ENCODE measurements at places on chromosomes 7 and 10.

DNA sequence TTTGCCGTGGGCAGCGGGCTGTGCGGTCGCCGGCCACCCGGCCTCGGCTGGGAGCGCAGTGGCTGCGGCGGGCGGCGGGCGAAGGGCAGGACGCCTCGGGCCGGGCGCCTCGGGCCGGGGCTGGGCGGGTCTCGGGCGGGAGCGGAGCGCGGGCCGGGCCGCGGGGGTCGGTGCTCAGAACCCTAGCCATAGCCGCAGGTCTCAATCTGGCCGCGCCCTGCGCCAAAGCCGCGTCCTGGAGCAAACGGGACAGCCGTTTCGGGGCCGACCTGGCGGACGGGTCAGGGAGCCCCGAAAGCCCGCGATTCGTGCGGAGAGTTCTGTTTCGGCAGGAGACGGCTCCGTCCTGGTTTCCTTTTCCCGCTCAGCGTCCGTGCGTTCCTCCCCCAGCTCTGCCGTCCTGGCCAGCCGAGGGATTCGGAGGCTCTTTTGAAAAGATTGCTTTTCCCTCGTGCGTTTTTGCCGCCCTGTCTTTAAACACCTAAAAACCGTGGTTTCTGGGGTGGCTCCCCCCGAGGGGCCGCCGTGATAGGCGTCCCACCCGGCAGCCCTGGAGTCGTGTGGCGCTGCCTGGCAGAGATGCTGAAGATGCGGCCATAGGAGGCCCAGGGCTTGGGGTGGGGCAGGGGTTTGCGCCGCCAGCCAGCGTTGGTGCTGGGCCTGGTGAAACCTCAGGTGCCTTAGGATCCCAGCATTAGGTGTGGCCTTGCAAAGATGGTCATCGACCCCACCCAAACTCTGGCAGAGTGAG is 727 bp downstream of the RET start:
- DNase-seq = no peak

DNA sequence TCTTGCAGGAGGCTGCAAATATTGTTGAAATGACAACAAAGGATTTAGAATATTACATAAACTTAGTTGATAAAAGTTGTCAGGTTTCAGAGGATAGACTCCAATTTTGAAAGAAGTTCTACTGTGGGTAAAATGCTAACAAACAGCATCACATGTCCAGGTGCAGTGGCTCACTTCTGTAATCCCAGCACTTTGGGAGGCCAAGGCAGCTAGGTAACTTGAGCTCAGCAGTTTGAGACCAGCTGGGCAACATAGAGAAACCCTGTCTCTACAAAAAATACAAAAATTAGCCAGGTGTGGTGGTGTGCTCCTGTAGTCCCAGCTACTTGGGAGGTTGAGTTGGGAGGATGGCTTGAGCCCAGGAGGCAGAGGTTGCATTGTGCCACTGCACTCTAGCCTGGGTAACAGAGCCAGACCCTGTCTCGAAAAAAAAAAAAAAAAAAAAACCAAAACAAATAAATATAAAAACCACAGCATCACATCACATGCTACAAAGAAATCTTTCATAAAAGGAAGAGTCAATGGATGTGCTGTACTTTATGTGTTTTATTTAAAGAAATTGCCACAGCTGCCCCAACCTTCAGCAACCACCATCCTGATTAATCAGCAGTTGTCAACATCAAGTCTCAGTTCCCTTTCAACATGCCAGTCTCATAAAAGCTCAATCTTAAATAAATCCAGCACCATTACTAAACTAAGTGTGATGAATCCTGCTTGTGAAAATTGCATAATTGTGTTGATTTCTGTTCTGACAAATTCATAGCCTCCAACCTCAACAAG is 83.2 kb upstream of the MBL2 start:
- no peak for DNase-seq

GRCh38 chr10:47361293-47361692 is 13.1 kb downstream of the RBP3 start:
- DNase-seq = peak; percentile 19

- DNase-seq = no peak
Observed at GRCh38 chr10:131248376-131249165, 63.0 kb downstream of the TCERG1L start.

DNA sequence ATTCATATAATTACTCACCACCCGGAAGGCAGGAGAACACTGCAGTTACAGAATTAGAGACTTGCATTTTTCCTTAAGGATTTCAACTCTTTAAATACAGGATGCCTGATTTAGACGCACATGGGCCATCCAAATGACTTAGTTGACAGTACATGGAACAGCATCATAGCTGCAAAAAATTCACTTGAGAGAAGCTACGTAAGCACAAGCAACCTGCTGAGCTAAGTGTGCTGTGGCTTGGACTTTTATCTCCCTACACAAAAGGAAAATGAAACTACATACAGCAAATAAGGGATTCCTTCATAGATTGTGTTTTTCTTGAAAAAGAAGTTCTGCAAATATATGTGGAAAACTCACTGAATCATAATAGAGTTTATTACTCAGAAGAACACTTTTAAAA is 152.6 kb downstream of the POU6F2 start:
- DNase-seq = no peak

- DNase-seq = no peak
Observed at GRCh38 chr10:7272008-7272407, 138.8 kb downstream of the SFMBT2 start.

DNA sequence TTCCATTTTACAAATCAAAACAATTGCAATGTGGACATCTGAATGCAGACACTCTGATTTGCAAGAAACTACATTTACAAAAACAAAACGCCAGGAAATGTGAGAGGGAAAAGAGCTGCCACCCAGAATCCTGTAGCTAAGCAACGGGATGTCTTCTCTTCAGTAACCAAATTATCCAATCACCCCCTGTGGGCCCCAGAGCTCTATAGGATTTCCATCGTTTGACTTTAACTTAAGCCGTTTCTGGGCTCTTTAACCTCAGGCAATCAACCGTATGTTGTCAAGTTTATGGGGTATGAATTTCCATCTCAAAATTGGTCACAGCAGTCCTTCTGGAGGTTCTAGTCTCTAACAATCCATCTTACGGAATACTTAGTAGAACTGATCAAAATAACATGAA is 240.5 kb downstream of the ETV1 start:
- DNase-seq = no peak

DNA sequence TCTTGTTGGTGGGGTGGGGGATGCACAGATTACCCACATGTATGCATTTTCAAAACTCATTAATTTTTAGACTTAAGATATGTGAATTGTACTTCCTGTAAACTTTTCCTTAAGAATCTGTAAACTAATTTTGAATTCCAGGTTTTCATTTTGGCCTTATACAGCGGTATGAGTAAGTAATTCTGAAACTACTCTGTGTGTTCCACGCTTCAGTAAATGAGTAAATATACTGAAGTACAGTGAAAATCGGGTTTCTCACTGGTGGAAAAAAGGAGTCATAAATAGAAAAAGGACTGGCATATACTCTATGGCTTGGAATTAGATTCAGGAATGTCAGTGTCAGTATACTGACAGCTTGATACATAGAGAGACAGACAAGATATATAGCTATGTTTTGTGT is 72.8 kb downstream of the CTTNBP2 start:
- DNase-seq = no peak

Measured in heart right ventricle (tissue), 16 donors.